Transverse colon (tissue), 4 donors: ENCODE measurements at places on chromosomes 16 and 17. TPM values are rescaled to one million over a fixed set of nuclear protein-coding genes. Genes with fewer than 3 reads are reported as not detected.

DNA sequence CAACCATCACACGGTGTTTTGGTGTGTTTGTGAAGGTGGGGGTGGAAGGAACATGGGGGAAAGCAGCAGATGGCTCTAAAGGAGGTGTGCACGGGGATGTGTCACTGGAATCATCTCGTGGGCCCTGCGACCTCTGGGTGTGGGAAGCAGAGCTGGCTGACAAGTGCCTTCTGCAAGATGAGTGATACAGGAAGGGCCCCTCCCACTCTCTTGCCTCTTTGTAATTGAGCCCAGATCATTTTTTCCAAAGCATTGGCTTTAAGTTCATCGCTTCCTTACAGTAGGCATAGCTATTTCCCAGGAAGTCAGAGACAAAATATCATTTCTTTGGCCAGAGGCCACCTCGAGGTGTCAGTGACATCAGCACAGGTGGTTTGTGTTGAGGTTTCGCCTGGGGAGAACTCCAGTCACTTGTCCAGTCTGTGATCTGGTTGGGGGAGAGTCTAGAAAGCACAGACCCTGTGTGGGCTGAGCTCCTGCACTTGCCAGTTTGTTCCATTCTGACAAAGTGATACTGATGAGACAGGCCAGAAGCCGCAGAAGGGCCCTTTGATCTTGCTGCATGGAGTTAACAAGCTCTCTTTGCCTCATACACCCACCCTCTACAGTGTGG, 20.6 kb upstream of the SNTB2 start:
- no peak for DNase-seq
- H3K4me1 ChIP-seq, result peaks cover 3% of the 10 kb centered on the region
- H3K36me3 ChIP-seq, result no peaks in the 10 kb centered on the region

DNA sequence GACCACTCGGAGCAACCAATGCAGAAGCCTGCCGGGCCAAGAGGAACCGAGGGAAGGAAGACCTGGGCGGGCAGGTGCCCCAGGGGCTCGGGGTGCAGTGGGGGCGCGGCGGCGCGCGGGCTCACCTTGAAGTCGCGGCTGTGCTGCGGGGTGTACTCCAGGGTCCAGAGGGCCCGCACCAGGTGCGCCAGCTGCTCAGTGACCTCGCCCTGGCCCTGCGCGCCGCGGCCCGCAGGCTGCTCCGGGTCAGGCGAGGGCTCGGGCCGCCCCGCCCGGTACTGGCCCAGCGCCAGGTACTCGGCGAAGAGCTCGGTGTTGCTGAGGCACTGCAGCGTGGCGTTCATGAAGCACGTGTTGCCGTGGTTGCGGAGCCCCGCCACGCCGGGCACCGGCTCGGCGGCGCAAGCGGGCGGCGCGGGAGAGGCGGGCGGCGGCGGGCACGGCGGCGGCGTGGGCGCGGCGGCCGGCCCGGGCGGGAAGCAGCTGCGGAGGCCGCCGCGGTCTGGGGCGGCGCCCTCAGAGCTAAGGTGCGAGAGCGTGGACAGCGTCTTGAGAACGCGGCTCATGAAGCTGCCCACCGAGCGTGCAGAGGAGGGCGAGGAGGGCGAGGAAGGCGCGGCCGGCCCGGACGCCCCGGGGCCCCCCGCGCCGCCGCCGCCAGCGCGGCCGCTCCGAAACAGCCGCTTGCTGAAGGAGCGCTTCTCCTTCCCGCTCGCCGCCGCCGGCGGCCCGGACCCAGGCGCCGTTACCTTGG, 562 bp downstream of the USP31 start:
- H3K36me3 ChIP-seq, result no peaks in the 10 kb centered on the region
- H3K27me3 ChIP-seq, result peaks cover under 1% of the 10 kb centered on the region
- peak overlapping the region; percentile 78 for H3K4me3 ChIP-seq
- DNase-seq, result peak; percentile 83
- peak overlapping the region; percentile 79 for H3K27ac ChIP-seq

GRCh38 chr16:50202926-50203624, 50.0 kb downstream of the TENT4B start:
- peaks cover 73% of the 10 kb centered on the region for H3K4me1 ChIP-seq
- H3K27me3 ChIP-seq, result no peaks in the 10 kb centered on the region
- peak overlapping the region; percentile 76 for H3K27ac ChIP-seq

GRCh38 chr16:2584729-2585650, 47.2 kb downstream of the PDPK1 start:
- H3K4me1 ChIP-seq, result no peaks in the 10 kb centered on the region
- no peaks in the 10 kb centered on the region for H3K36me3 ChIP-seq
- H3K27me3 ChIP-seq, result no peaks in the 10 kb centered on the region

DNA sequence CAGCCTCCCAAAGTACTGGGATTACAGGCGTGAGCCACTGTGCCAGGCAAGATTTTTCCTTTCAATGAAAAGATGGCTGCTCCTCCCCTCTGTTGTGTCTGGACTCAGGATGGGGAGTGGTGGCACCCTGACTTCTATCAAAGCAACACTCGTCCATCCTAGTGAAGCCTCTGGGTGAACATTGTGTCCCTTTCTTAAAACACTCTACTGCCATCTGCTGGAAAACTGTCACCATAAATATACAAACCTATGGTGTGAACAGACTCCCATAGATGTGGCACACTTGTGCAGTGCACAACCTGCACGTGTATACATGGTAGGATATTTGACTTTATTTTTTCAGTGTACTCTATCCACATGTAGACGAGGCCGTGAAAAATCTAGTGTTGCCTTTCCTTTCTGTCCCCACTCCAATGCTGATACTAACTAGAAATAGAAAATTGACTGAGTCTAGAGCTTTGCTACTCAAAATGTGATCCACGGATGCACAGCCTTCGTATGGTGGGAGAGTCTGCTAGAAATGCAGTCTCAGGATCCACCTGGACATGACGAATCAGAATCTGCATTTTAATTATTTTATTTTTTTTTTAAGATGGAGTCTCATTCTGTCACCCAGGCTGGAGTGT, 55.9 kb upstream of the PLCG2 start:
- DNase-seq, result no peak
- H3K4me3 ChIP-seq, result no peak overlapping the region
- H3K27me3 ChIP-seq, result no peaks in the 10 kb centered on the region
- no peak overlapping the region for H3K27ac ChIP-seq

GRCh38 chr17:48429638-48430586, at the start of gene SKAP1:
TSS of gene SKAP1 (minus strand) at chr17:48430214.
- DNase-seq, result peak; percentile 62
- peaks cover 52% of the 10 kb centered on the region for H3K27me3 ChIP-seq
- H3K27ac ChIP-seq, result peak within 1 kb of the TSS; percentile 52
- H3K4me3 ChIP-seq, result no peak within 1 kb of the TSS

DNA sequence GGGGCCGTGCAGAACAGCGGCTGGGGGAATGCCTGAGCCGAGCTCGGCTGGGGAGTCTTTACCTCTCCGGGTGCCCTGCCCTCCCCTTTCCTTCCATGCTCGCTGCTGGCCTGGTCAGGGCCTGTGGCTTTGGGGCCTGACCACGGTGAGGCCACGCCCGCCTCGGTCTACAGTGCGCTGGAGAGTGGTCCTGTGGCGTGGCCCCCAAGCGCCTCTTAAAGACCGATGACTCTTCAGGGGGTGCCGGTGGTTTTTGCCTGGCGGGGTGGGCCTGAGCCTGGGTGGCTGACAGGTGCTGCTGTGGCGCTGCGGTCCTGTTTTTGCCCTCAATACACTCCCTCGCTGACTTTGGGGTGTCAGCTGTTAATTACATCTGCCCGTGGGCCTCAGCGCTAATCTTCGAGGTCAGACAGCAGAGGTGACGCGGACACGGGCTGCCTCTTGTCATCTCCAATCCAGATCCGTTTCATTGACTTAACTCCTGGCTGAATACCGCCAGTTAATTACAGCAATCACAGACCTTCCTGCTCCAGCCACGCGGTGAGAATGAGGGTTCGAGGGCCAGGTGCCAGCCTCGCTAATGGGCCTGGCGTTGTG, 29.7 kb downstream of the GSE1 start:
- peaks cover 60% of the 10 kb centered on the region for H3K4me1 ChIP-seq
- no peak overlapping the region for H3K4me3 ChIP-seq
- no peak overlapping the region for H3K27ac ChIP-seq
- no peaks in the 10 kb centered on the region for H3K36me3 ChIP-seq

- H3K4me3 ChIP-seq, result no peak overlapping the region
- no peak overlapping the region for H3K27ac ChIP-seq
- no peak for DNase-seq
- H3K36me3 ChIP-seq, result no peaks in the 10 kb centered on the region
- no peaks in the 10 kb centered on the region for H3K27me3 ChIP-seq
- H3K4me1 ChIP-seq, result no peaks in the 10 kb centered on the region
These were observed 76.9 kb upstream of the ZFHX3 start for GRCh38 chr16:73124665-73125375.

DNA sequence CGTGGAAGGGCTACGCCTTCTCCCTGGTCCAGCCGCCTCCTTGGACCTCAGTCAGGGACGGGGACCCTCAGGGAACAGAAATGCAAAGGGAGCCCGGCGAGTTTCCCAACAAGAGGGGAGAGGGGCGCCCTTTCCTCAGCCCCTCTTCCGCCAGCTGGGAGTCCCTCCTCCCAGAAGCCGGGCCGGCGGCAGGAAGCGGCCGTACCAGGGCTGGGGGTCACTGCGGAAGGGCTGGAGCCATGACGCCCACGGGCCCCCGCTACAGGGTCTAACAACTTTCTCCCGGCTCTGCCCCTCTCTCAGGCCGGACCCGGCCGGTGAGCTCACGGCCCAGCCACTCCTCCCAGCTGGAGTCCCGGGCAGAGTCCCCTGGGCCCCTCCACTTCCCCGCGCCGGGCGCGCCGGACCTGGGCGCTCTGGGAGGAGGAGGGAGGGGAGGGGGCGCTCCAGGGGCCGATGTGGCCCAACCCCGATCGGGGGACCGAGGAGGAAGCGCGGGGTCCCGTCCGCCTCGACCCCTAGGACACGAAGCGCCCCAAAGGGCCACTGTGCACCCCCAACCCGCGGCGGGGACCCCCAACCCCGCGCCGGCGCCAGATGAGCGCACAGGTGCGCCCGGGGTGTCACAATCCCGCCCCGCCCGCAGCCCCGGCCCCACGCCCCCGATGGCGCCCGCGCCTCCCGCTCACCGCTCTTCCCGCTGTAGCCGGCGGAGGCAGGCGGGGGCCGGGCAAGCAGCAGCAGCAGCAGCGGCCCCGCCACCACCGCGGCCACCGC, 578 bp downstream of the PGAP6 start:
- peak overlapping the region; percentile 77 for H3K4me3 ChIP-seq
- H3K36me3 ChIP-seq, result no peaks in the 10 kb centered on the region
- no peak for DNase-seq
- H3K27ac ChIP-seq, result peak overlapping the region; percentile 80
- peaks cover 31% of the 10 kb centered on the region for H3K4me1 ChIP-seq

DNA sequence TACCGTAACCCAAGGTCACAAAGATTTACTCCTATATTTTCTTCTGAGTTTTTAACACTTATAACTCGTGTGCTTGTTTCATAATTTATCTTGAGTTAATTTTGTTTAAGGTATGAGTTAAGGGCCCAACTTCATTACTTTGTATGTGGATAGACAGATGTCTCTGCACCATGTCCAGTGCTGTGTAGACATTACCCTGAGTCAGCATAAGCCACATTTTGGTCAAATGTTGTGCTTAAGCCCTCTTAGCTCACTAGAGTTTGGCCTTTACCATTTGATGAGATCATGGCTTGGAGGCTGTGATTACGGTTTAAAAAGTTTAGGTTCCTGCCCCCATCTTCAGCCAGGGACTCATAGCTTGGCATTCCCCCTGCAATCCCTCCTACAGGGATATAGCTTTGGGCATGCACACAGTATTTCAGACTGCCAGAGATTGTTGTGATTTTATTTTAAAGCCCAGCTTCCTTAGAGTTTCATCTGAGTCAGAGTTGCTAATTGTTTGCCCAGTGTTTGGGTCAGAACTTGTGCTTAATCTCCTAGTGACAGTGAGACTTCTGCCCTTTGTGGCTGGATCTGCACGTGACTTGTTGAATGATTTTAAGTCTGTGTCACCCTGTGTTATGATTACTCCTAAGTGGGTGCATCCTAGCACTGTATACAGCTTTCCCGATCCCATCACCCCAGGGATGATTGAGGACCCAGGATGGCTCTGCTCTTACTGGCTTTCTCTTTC, 393.1 kb downstream of the CNTNAP4 start:
- H3K36me3 ChIP-seq, result no peaks in the 10 kb centered on the region
- no peak overlapping the region for H3K4me3 ChIP-seq
- no peak for DNase-seq
- H3K27me3 ChIP-seq, result no peaks in the 10 kb centered on the region
- H3K27ac ChIP-seq, result no peak overlapping the region
- H3K4me1 ChIP-seq, result no peaks in the 10 kb centered on the region

- no peak for DNase-seq
- H3K27me3 ChIP-seq, result no peaks in the 10 kb centered on the region
- no peaks in the 10 kb centered on the region for H3K36me3 ChIP-seq
- no peak overlapping the region for H3K4me3 ChIP-seq
- no peaks in the 10 kb centered on the region for H3K4me1 ChIP-seq
These were observed 187.6 kb downstream of the MYO1D start for GRCh38 chr17:32689348-32689747.

GRCh38 chr16:578870-579405, 9.2 kb downstream of the PIGQ start:
- H3K4me1 ChIP-seq, result peaks cover 4% of the 10 kb centered on the region
- H3K27ac ChIP-seq, result no peak overlapping the region
- no peaks in the 10 kb centered on the region for H3K36me3 ChIP-seq

- H3K27me3 ChIP-seq, result no peaks in the 10 kb centered on the region
- no peak overlapping the region for H3K27ac ChIP-seq
- no peak for DNase-seq
- no peaks in the 10 kb centered on the region for H3K4me1 ChIP-seq
- peaks cover 46% of the 10 kb centered on the region for H3K36me3 ChIP-seq
These were observed 64.1 kb upstream of the TRAP1 start for GRCh38 chr16:3781421-3781820.

GRCh38 chr17:3771140-3771539, 29.8 kb downstream of the ITGAE start:
- H3K4me1 ChIP-seq, result no peaks in the 10 kb centered on the region
- no peak overlapping the region for H3K27ac ChIP-seq
- no peaks in the 10 kb centered on the region for H3K36me3 ChIP-seq
- no peak overlapping the region for H3K4me3 ChIP-seq
- DNase-seq, result no peak

- H3K4me3 ChIP-seq, result no peak overlapping the region
- no peaks in the 10 kb centered on the region for H3K36me3 ChIP-seq
- H3K27ac ChIP-seq, result no peak overlapping the region
- no peaks in the 10 kb centered on the region for H3K27me3 ChIP-seq
These were observed 48.7 kb downstream of the USP22 start for GRCh38 chr17:20993863-20994778.

Gene KRT39
- total RNA-seq, result not detected

Gene KRTAP2-1
- not detected for total RNA-seq

Gene NOG
- total RNA-seq, result not detected

Gene PRAC2
- total RNA-seq, result not detected

Gene ADAM11
- 0.96 TPM for total RNA-seq

Gene PRCD
- total RNA-seq, result 0.64 TPM

Gene PTX4
- not detected for total RNA-seq

Gene PNMT
- total RNA-seq, result 48.3 TPM

Gene BRICD5
- 29.9 TPM for total RNA-seq

Gene CDR2
- total RNA-seq, result 23.0 TPM
